ENCODE measurements at places on chromosomes 6 and 20.

DNA sequence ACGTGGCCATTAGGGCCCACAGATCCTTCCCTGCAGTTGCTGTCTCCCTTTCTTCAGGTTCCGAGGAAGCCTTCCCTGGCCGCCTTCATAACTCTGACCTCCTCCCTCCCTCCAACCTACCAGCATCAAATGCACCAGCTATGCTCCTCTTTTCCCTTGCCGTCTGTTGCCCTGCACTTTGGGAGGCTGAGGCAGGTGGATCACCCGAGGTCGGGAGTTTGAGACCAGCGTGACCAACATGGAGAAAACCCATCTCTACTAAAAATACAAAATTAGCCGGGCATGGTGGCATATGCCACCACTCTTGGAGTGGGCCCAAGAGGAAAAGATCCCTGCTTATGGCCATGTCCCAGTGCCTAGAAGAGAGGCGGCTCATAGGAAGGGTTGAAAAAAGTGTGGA lies 31.8 kb downstream of the RNASET2 start:
- DNase-seq: no peak

- DNase-seq: peak; percentile 89
These were observed 64.9 kb downstream of the ME1 start for GRCh38 chr6:83365931-83366330.

DNA sequence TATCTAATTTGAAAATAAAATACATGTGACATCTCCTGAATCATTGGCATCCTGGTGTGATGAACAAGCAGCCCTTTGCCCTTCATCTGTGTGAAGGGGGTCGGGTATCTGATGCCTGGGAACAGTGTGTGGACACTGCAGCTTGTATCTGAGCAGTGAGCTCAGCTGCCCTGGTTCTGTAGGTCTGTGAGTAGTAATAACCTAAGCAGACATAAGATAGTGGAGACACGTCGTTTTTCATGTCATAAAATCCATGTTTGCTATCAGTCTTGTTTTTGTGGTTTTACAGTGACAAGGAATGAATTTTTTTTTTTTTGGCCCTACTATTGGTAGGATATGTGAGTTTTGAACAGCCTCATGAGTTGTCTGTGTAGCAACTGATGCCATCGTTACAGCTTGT lies 133.0 kb downstream of the JARID2 start:
- DNase-seq: no peak

GRCh38 chr6:163872335-163872734 lies 457.8 kb downstream of the QKI start:
- peak; percentile 88 for DNase-seq

DNA sequence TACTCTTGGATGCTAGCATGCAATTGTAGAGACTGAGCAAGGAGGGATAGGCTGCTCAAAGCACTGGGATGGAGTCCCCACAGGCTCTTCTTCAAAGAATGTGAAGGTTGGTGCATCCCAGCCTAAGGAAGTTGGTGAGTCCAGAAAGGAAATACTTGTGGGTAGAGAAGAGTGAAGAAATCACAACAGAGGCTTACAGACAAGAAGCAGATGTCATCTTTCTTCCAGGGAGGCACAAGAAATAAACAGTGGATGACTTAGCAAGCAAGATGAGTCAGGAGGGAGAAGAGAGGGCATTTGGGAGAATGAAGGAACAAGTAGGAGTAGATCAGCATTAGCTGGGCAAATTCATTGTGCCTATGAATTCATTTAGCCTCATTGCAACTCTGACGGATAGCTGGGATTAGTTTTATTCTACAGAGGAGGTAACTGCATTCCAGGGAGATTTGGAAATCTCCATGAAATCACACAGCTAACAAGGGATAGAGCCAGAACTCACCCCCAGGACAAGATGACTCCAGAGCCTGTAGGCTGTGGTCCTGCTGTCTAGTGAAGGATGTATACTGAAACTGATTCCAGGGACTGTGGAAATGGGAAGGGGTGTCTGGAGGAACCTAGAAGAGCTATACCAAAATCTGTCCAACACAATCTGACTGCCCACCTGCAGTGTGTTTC lies 125.8 kb upstream of the SPTLC3 start:
- peak; percentile 40 for DNase-seq

Measured in skeletal muscle cell (primary cell).